ENCODE measurements at places on chromosomes 1 and 21.

- no peak for DNase-seq
Observed at GRCh38 chr1:116806671-116807070, 52.4 kb downstream of the CD2 start.

- no peak for DNase-seq
Observed at GRCh38 chr1:58303841-58304240, 242.7 kb downstream of the OMA1 start.

DNA sequence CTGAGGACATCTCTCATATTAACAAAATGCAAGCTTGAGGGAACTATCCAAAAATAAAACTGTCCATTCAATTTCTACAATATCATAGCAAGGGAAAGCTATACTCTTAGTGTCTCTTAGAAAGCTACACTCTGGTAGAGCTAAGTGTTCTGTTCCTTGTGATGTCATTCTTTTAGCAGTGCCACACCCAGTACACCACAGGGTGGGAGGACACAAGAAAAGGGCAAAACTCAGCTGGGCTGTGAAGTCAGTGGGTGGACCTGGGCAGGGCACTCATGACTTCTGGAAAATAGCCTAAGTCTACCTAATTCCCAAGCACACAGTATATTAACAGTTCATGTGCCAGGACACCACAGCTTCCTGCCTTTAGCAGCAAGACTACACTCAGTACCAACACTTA, 42.2 kb upstream of the TNFSF4 start:
- DNase-seq: no peak

GRCh38 chr1:247118946-247119446, 14.8 kb upstream of the ZNF669 start:
- DNase-seq: no peak

DNA sequence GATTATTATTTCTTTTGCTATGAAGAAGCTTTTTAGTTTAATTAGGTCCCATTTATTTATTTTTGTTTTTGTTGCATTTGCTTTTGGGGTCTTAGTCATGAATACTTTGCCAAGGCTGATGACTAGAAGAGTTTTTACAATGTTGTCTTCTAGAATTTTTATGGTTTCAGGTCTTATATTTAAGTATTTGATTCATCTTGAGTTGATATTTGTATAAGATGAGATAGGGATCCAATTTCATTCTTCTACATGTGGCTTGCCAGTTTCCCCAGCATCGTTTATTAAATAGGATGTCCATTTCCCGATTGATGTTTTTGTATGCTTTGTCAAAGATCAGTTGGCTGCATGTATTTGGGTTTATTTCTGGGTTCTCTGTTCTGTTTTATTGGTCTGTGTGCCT, 8.5 kb upstream of the ACBD6 start:
- DNase-seq: no peak

DNA sequence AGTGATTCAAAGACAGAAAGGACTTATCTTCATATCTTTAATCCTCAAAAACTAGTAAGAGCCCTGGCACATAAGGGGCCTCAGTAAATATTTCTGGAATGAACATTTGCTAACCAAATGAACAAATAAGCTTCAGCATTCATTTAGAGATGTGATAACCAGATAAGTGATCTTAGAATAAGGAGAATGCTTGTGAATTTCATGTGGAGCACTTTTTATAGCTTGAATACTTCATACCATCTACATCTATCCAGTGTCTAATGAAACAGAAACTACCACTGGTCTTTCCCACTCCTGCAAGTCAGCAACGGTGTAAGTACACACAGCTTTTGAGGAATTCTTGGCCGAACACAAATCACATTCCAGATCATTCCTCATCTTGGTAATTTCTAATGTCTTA, 38.5 kb downstream of the EDEM3 start:
- no peak for DNase-seq

GRCh38 chr1:1325288-1326074, 879 bp downstream of the CPTP start:
- no peak for DNase-seq

DNA sequence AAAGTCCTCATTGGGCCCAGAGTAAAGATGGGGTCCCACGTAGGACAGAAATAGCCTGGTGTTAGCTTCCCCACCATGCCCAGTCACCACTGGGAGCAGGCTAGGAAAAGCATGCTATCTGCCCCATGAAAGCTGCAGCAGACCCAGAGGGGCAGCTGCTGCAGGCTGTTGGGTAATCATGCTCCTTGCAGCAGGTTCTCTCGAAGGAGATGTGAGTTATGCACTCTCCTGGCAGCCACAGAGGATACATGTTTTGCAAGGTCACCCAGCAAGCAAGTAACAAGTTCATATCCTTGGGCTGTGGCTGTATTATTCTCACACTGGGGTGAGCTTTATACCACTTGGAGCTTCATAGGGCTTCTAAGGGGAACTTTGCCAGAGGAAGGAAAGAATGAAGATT, 9.1 kb upstream of the HEYL start:
- DNase-seq: no peak

DNA sequence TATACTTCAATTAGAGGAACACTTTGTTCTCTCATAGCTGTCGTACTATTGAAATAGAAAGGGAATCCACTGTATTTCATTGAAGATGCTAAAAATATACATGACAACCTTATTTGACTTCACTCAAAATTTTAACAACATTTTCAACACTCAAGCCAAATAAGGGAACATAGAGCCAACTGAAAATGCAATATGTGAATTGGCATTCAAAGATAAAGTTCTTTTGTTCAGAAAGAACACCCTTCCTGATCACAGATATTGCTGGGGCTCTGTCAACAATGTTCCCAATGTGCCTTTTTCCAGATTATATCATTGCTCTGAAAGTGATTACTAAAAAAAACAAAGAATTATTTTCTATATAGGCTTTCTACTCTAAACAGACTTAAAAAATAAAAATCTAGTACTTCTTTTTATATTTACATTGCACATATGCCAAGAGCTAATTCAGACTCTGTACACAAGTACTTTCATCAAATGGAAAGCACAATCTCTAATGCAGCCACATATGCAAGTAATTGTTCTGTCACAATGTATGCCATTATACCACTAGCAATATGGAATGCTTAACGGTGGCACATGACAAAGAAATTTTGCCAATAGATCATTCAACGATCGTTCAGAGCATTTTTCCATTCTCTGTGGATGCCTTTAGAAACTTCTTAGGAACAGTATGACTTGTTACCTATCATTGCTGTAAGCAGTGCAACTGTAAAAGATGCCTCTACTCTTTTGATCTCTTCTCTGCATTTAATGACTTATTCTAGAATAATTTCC, 171.0 kb downstream of the EIF4G3 start:
- DNase-seq: no peak
